Stimulated activated CD8-positive, alpha-beta memory T cell treated with anti-CD3 and anti-CD28 coated beads, Interleukin-15, amount 100 ng/mL, for 1 hour (primary cell): ENCODE measurements at places on chromosomes 3 and 15.

GRCh38 chr3:50534681-50535330 lies 31.4 kb upstream of the CACNA2D2 start:
- no peak for DNase-seq

DNA sequence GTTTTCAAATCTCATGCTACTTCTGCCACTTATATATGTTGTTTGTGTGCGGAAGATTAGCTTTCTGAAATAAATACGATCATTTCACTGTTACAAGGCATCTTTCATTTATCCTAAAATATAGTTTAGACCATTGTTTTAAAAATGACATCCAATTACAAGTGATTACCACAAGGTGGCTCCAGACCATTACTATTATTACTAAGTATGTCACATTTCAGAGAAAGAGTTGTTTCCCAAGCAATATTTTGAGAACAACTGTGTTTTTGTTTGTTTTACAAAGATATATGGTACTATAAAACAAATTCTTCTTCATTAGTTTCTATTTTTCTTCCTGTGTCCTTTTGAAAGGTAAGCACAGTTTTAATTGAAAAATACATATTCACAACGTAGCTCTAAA lies 136.0 kb upstream of the RAP2B start:
- DNase-seq = no peak

DNA sequence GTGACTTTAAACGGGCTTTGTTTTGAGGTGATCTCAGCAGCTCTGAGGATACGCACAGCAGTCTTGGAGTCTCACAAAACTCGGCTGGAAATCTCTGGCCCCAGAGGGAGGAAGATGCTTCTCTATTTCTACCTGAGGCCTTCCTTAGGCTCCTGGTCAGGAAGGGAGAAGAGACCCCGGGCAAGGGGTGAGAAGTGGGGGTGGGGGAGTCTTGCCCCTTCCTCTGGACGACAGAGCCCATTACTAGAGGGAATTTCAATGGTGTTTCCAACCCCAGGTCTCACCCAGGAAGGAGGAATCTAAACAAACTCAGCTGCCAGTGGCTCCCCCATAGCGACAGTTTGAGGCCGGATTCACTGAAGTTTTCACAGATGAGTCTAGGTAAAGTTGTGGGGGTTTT lies 37.4 kb upstream of the PCSK6 start:
- DNase-seq = no peak

- DNase-seq = no peak
Measured at GRCh38 chr3:159600291-159600690, 388.3 kb upstream of the IL12A start.

GRCh38 chr3:195876297-195877064 lies 31.9 kb downstream of the TNK2 start:
- no peak for DNase-seq

DNA sequence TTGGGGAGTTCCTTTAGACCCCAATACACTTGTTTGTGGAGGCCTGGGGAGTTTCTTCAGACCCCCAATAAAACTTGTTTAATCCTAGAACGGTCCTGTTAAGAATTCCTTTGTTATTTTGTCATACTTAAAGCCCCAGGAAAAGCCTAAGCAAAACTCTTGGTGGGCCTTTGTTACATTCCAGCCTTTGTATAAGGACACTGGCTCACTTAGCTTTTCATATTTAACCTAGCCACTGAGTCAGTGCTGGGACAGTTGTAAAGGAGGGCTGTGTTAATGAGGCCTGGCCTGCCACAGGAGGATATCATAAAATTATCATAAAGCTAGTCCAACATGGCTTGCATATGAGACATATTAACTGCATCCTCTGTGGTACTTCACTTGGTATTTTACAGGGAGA lies 760.1 kb downstream of the ZNF385D start:
- DNase-seq = no peak

- no peak for DNase-seq
Measured at GRCh38 chr15:67805666-67806516, 19.4 kb upstream of the SKOR1 start.

DNA sequence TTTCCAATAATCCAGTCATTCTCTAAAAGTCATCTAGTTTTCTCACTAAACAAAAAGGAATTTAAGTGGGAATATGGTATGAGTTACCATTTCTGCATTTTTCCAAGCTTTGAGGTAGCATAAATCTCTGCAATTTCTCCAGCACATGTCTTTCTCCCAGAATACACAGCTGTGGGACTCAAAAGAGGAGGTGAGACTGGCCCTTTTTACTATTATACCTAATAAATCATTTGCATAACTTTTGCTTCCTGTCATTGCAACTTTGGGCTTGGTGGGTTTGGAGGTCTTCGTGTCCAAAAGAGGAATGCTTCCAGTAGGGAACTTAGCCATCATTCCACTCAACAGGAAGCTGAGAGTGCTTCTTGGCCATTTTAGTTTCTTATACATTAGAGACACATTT lies 94.8 kb downstream of the FMN1 start:
- no peak for DNase-seq

DNA sequence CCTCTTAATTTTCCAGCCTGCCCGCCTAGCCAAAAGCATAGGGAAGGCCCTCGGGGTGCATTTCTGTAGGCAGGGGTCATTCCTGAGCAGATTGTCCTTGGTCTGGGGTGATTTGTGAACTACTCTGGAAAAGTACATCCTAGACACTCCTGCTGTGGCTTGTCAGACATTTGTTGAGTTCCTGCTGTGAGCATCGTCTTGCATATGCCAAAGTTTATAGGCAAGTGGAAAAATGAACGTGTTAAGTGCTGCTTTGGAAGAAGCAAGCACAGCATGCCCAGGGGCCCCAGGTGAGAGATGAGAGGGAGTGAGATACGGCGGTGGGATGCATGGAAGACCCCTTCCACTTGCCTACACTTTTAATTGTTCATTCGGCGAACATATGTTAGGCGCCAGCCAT lies 237.7 kb upstream of the ST8SIA2 start:
- DNase-seq = no peak

DNA sequence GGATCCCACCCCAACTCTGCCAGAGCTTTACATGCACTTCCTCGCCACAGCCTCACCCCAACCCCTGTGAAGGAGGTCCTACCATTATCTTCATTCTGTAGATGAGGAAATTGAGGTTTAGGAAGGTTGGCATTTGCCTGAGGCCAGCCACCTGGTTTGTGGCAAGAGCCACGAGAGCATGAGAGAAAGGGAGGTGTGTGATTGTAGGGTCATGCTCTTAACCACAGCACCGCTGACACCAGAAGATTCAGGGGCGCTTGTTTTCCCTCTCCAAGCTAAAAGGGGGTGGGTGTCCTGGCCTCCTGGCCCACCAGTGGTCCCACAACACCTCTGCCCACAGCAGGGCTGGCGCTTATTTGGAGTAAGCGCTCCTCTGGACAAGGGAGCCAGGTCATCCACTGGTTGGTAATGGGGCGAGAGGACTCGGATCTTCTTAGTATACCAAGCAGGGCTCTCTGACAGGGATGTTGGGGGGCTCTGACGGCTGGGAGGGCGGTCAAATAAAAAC lies 691 bp downstream of the RHCG start:
- no peak for DNase-seq

- no peak for DNase-seq
Measured at GRCh38 chr3:12097971-12098370, 60.7 kb downstream of the TIMP4 start.

DNA sequence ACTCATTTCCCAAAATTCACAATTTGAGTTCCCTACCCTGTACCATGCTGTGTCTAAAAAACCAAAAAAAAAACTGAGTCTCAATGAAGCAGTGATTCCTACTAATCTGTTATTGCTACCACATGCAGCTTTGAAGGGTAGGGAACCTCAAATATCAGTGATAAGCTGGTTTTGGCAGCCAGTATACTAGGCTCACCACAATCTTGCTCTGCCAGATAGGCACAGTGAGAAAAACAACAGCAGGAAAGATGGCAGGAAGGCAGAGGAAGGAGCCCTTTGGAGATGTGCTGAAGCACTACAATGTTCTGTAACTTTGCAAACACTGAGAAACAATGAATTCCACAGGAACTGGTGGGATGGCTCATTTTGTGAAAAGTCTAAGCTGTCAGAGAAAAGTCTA lies 96.9 kb upstream of the UBP1 start:
- no peak for DNase-seq

DNA sequence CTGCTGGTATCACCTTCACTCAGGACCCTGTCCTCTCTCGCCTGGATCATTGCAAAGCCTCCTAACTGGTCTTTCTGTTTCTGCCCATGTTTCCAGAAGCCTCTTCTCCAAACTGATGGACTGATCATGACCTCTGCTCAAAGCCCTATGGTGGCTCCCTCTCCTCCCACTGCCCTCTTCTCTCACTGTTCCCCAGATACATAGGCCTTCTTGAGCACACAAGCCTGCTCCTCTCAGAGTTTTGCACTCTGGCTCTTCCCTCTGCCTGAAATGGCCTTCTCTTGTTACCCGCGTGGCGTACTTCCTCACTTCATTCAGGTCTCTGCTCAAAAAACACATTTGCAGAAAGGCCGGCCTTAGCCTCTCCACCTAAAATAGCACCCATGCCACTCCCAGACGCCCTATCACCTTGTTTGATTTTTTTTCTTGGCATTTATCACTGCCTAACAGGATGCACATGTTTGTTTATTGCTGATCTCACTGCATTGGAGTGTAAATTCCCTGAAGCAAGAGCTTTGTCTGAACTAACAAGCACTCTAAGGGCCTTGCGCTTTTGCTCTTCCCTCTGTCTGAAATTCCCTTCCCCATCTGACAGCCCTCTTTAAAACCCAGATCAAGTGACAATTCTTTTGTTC lies 1.4 kb upstream of the ETFA start:
- no peak for DNase-seq

GRCh38 chr3:147397875-147398812 lies 8.2 kb downstream of the ZIC4 start:
- DNase-seq = no peak

DNA sequence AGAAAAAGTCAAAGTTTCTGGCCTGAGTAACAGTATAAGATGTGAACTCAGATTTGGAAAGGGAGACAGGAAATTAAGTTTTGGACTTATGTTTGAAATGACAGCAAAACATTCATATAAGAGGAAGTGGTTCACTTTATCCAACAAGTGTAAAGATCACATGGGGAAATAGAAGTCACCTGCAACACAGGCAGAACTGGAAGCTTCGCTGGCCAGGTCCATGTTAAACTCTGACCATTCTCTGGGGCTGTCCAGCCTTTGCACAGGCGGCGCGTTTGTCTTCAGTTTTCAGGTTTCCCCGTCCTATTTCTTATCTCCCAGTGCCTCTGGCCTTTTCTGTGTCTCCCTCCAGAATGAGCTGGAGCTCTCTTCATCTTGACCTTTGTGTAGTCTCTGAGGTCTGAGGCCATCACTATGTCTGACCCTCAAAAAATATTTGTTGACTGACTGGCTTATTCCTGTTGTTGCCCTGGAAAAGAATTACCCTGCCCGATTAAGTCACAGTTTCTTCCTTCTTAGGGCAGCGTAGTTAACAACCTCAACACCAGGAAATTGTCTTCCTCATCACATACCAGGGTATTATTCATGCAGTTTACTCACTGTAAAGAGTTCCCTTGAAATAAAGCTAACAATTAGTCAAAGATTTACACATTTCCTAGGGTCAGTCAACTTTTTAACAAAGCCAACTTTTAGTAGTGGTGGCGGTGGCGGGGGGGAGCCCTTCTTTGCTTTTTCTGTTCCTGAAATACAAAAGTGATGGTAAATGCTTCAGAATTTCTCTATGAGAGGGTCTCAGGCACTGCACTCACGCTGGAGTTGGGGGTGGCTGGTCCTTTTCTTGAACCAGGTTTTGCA lies 959 bp upstream of the RASA2 start:
- DNase-seq = no peak

DNA sequence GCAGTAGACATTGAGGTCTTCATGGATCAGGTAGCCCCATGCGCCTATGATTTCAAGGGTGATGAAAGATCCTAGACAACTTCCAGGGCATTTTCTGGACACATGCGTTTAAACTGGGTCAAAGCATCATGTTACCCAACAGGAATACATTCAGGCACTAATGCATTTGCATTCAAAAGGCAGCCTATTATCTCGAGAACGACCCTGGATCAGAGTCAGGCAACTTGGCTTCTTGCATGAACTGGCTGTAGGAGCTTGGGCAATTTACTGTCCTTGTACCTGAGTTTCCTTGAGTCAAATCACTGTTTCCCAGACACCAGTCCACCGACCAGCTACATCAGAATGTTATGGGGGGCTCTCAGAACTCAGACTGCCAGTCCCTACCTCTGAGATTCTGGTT lies 51.5 kb upstream of the CHST2 start:
- no peak for DNase-seq

DNA sequence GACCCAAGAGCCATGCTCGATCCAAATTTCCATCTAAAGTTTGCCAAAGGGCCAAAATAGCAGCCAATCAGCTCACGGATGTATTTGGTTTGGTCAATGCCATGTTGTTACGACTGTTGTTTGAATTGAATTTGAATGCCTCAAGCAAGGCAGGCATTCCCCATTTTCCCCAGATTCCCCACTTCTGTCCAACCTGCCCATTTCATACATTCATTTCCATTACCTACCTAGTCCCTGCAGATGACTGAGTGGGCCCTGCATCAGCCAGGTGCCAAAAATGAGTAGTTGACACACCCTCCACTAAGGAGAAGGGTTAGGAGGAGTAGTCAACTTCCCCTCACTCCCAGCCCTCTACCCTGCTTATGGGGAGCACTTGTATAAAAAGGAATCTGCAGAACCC lies 51.7 kb downstream of the ANXA2 start:
- DNase-seq = no peak

GRCh38 chr3:68173012-68173634 lies 518.7 kb upstream of the SUCLG2 start:
- no peak for DNase-seq

- no peak for DNase-seq
Measured at GRCh38 chr15:98586066-98586465, 62.3 kb upstream of the IGF1R start.

DNA sequence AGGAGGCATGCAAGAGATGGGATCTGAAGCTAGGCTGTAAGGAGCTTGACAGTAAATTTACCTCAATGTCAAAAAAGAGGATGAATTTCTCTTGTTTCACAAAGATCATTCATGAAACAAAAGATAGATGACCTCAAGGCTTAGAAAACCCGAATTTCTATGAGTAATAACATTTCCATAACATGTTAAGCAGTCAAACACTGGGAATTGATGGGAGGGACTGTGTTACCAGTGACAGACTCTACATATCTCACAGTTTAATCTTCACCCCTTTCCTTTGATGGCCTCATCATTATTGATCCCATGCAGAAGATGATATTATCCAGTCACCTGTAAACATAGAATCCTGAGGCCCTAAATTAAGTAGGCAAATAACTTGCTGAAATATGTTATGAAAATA lies 53.5 kb upstream of the VGLL3 start:
- DNase-seq = no peak

DNA sequence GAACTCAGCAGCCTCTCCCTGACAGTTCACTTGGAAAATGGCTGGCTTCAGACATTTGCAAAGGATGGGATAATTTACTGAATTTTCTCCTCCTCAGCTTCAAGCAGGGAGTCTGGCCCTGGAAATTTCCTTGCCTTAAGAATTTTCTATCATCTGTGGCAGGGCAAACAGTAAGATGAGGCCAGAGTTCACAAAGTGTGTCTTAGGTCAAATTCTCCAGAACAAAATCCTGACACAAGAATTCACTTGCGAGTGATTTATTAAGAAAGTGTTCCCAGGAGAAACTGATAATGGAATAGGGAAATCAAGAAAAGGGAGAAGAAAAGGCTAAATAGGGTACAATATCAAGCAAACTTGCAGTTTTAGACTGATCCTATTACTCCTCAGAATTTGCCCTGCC lies 55.3 kb downstream of the SNTN start:
- DNase-seq = no peak

GRCh38 chr3:149271669-149272068 lies 50.0 kb upstream of the CP start:
- DNase-seq = no peak

GRCh38 chr3:120481081-120481480 lies 30.3 kb upstream of the FSTL1 start:
- no peak for DNase-seq

- DNase-seq = no peak
Measured at GRCh38 chr3:154304936-154305335, 19.4 kb downstream of the DHX36 start.
